ENCODE measurements at places on chromosomes 6 and 20.

DNA sequence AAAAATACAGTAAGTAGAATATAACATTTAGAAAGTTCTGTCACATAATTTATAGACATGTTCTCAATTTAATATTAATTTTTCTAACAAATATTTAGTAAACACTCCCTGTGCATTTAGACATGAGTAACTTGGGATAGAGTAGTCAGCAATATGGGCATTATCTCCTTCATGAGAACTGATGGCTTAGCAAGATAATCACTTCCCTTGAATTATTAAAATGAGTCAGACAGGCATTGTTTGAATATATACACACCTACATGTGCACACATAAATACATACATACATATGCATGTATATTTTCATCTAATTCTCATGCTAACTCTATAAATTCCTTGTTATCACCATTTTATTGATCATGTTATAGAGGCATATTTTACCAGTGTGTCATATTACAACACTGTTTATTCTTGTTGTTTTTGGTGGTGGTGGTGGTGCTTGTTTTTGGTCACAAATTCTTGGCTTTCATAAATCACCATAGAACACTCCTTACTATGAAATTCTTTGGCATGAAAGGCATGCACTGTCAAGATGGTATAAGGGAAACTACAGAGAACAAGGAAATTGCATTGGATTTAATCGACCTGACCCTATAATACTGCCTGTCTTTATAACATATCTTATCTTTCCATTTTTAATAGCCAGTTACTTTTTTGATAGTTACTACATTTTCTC lies 434.5 kb upstream of the MANEA start:
- DNase-seq, result no peak

DNA sequence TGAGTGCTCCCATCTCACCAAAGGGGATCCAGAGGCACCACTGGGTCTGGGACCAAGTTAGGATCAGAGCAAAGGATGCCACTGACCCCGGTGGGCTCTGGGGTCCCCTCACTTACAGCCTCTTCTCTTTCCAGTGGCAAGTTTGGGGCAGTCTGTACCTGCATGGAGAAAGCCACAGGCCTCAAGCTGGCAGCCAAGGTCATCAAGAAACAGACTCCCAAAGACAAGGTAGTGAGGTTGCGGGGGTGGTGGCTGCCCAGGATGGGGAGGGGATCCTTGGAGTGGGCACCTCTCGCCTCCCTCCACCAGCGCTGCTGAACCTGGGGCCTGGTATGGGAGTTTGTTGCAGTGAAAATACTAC lies 4.9 kb downstream of the MYLK2 start:
- no peak for DNase-seq

DNA sequence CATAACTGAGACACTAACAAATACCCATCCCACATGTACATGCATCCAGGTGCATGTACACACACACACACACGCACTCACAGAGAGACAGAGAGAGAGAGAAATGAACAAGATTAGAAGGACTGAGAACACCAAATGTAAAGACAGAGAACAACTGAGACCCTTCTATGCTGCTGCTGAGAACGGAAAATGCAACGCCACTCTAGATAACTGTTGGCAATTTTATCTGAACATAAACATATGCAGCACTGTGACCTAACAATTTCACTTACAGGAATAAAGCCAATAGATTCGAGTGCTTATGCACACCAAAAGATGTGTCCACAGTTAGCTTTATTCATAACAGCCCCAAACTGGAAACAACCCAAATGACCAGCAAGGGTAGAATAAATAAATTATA lies 103.8 kb upstream of the LY86 start:
- DNase-seq, result no peak

GRCh38 chr6:36515844-36516243 lies 31.4 kb downstream of the STK38 start:
- no peak for DNase-seq

DNA sequence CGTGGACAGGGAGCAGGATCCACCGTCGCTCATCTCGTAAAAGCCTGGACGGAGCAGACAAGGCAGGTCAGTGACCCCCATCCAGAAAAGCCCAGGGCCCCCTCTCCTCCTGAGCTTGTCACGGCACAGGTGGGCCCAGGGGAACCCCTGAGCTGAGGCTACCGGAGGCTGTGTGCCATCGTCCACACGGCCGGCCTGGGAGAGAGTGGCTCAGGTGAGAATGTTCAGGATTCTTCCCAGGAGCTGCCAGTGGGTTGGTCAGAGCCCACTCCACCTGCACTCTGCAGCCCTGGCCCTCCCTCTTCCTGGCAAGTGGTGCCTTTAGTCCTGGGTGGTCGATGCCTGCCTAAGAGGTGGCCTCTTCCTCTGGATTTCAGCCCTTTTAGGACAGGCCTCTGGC lies 9.2 kb downstream of the DACT2 start:
- no peak for DNase-seq

DNA sequence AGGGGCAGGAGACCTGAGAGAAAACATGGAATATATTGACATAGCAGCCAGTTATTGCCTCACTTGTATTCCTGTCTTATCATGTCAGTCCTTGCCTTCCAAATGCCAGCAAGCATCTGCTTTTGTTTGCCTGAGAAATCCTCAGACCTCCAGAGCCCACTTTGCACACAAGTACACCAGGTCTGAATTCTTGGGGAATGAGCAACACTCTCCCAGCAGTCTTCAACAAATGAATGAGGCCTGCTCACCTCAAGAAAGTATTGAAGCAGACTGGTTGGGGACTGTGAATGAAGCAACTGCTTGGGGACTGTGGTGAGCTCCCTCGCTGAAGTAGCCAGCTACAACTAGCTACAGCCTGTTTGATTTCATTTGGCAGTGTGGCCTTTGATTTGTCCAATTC lies 172.8 kb upstream of the SPTLC3 start:
- DNase-seq, result no peak

DNA sequence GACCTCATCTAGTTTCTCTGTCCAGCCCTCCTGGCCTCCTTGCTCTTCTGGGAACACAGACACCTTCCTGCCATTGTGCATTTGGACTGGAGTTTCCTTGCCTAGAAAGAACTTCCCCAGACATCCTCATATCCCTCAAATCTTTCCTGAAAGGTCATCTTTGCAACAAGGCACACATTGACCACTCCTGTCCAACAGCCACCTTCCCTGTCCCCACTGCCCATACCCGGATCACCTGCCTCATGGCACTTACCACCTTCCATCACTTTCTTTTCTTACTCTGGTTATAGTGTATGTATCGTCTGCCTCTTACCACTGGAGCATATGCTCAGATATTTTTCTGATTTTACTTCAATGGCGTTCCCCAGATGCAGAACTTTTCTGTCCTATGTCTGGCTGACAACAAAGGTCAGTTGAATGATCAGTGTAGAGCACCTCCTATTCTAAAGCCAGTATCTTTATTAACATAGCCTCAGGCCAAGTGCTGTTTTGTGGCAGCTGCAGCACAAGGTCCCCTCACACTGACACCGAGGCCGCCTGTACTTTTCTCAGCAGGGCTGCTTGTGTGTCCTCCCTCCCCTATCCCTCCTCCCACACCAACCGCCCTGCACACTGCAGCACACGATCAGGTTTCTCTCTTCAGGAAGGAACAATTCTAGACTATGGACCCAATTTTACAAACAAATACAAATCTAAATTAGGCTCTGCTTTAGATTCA lies 4.1 kb downstream of the HLA-C start:
- DNase-seq, result no peak

DNA sequence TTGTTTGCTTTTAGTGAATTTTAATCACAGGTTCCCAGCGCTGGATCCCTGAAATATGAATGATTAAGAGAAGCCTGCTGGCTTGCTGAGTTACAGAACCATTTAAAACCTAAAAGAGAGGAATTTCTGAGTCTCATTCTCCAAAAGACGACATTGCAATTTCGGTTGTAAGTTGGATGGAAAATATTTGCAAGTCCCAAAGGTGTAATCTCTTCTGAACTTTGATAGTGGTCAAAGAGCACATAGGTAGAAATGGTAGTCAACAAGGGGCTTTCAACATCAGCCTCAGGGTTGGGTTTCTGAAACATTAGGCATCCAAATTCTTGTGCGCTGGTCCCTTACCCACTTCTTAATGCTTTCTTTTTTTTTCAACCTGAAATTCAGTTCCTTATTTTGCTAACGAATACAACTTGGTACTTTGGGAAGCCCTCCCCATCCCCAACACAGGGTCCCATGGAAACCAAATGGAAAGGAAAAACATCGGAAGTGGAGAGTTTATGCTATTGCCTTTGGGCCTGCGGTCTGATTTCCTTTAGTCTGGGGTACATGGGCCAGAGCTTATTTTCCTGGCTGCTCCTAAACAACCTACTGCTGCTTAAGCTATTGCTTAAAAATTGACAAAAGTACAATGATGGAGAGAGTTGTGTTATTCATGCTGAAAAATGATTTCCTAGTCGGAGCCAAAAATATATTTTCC lies 117.0 kb upstream of the KCNK16 start:
- no peak for DNase-seq

- DNase-seq, result no peak
Measured at GRCh38 chr6:159301810-159302593, 132.8 kb downstream of the FNDC1 start.

Data from activated gamma-delta T cell treated with anti-CD3 and anti-CD28 coated beads, Interleukin-2, amount 50 U/mL, for 16 hours (primary cell).